Stimulated activated CD8-positive, alpha-beta memory T cell treated with anti-CD3 and anti-CD28 coated beads, Interleukin-15, amount 100 ng/mL, for 1 hour (primary cell): ENCODE measurements at places on chromosomes 16 and 17.

- DNase-seq: no peak
Measured at GRCh38 chr17:33838281-33838680, 416.8 kb upstream of the CCL2 start.

GRCh38 chr16:1075546-1075945 is 3.0 kb downstream of the SSTR5 start:
- DNase-seq: no peak

DNA sequence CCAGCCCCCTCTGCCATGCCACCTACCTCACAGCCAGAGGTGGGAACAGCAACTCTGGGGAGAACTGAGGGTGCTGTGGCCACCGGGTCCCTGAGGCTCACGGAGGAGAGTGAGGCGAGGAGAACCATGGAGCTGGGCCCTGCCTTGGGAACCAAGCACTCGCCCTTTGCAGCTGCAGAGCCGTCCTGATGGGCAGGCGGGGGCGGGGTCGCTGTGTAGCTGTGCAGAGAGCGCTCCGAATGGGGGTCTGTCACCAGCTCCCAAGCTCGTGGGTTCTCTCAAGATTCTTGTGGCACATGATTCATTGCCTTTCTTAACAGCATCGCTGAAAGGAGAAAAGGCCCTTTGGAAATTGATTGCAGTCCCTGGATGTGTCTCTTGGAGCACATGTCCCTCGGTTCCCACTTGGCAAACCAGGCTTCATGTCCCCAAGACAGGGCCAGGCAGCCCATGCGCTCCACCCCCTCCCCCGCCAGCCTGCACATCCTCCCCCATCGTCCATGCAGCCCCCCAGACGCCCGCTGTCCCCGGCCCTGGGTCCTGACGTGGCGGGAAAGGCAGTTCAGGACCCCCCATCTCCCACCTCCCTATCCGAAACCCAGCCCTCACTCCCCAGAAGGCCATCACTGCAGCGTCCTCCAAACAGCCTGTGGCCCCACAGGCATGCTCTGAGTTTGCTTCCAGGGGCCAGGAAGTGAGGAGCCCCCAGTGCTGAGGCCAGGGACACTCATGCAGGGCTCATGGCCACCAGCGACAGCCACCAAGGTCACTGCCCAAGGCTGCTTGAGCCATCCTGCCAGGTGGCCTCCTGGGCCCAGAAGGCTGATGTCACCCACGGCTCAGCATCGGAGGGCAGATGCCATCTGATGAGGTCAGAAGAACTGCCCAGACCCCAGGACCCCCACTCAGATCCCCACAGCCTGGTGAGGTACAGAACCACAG is 20.6 kb upstream of the CHMP6 start:
- no peak for DNase-seq

DNA sequence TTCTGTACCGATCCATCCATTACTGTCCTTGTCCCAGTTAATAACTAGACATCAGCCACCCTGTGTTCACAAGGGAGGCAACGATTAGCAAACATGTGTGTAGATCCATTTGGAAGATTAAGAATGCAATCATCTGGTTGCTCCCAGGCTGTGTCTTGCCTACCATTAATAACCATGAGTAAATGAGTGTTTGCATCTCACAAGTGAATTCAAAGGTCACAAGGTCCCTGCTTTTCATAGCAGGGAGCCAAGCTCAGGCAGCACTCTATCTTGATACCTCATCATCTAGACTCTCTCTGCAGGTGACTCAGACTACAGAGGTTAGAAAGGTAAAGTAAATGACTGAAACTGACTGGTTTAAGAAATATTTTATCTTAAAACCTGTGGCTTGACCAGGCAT is 25.3 kb downstream of the VWA3A start:
- DNase-seq: no peak

DNA sequence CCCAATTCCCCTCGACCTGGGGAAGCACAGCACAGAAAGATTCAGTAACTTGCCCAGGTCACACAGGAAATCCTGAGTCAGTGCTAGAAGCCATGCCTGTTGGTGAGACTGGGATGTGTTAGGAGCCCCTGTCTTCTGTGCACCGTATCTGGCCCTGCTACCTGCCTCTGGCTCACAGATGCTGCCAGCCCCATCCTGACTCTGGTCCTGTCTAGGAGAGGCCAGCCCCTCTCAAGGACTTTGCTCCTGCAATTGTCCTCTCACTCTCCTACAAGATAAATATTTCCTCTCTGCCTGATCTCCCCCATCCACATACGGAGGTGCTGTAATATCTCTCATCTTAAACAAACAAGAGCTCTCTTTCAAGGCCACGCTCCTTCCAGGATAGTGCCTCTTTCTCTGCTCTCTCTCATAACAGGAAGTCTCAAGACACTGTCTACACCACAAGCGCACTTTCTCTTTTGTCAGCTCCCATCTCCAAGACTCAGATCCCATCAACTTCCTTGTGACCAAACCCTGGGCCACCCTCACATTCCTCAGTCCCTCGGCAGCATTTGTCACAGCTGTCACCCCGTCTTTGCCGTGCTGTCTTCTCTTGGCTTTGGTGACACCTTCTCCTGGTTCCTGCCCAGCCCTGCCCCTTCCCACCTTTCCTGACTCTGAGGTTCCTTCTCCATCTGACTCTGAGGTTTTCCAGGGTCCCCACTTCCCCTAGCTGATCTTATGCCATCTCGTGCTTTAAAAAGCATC is 1.9 kb downstream of the SLC13A2 start:
- DNase-seq: no peak

DNA sequence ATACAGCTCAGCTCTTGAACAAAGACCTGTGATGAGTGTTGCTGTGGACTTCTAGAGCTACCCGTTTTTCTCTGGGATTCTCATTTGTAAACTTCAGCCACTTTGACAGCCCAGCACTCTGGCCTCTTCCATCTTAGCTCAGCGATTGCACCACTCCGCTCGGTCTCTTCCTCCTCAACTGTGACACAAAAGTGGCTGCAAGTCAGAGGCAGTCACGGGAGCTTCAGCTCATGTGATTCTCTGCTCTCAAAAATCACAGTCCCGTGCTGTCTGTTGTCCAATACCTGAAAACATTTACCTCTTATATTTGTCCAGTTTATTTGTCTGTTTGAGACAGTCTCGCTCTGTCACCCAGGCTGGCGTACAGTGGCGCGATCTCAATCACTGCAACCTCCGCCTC is 75.7 kb upstream of the DNAH17 start:
- DNase-seq: no peak

GRCh38 chr17:9895923-9896322 is 9.1 kb downstream of the RCVRN start:
- DNase-seq: no peak

DNA sequence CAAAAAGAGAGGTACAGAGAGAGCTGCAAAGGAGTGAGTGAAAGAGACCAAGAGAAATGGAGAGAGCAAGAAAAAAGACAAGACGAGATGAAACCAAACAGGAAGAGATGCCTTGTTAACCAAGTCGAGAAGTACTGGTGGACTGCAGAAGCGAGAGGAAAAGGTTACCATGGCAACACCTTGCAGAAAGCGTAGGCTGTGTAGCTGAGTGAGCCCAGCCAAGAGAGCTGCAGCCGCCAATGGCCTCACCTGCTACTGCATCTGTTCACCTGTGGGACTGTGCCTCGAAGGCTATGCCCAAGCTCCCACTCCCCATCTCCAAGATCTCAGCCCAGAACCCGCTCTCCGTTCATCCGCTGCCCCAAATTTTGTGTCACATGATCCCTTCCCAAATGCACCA is 161.3 kb downstream of the SLC39A11 start:
- DNase-seq: no peak
